ENCODE measurements at places on chromosomes 6 and 20.

DNA sequence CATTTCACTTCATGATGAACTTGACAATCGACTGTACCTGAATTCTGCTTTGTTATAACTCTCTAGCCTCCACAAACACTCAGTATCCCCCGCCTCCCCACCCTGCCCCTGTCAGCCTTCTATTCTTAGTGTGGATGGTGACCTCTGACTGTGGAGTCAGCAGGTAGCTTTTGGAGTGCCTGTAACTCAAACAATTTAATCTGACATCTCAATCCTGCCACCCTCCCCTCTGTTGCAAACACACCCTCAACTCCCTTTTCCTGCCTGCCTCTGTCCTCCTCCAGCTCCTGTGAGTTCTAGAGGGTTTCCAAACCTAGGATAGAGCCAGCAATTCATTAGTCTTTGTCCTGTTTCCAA is 20.3 kb downstream of the DAAM2 start:
- no peak for DNase-seq

DNA sequence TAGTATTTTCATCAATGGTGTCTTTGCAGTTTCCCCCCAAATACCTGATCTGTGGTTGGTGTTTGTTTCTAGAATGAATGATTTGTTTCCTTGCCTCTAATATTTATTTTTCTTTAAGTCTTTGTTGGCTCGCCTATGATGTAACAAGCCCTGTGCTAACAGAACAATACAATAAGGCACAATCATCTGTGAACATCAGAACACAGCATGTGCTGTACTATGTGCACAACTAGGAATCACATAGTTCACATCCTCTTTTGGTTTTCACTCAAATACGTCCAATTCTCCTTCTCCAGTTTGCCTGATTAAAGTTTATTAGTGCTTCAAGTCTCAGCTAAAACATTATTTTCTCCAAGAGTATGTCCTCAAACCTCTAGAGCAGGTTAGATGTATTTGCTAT is 613.1 kb downstream of the EPHA7 start:
- no peak for DNase-seq

DNA sequence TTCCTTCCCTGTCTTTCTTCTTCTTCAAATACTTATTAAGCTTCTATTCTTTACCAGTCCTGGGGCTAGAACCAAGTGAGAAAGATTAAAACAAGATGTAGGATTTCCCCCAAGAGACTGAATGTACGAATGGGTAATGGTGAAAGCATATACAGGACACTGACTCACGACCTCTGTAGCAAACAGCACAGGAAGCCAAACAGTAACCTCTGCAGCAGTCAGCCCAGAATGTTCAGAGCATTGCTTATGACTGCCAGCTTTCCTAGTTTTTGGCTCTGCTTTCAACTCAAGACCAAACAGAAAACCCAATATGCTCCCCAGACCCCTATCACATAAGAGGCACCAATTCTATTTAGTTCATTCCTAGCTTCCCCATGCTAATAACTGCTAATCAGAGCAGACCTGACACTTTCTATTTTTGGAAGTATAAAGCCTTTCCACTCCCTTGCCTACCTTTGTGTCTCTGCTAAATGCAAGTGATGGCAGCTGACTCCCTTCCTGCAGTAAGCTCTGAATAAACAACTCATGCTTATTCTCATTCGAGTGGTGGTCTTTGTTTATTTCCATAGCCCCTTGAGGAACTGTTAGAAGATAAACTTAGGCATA is 690.6 kb downstream of the EPM2A start:
- DNase-seq = peak; percentile 7

GRCh38 chr20:23668477-23668951 is 20.3 kb downstream of the CST4 start:
- DNase-seq = peak; percentile 69

GRCh38 chr6:119040229-119040628 is 38.2 kb downstream of the FAM184A start:
- DNase-seq = no peak

DNA sequence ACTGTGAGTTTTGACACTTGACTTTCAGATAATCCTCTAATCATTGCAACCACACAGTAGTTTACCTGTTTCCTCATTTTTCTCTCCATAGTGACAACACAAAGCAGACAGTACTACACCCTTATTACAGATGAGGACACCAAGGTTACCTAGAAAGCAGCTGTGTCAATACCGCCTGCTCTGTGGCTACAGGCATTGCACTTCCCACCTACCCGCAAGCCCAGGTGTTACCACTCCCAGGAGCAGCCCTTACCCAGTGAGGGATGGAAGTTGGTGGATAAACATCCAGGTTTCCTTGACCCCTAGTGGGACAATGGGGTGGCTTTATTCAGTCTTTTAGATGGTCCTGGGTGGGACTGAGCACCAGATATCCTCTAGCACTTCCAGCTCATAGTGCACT is 503.6 kb downstream of the PTPRT start:
- no peak for DNase-seq

- DNase-seq = no peak
These were observed 102.1 kb upstream of the TMEM181 start for GRCh38 chr6:158457616-158458278.

- no peak for DNase-seq
These were observed 718.9 kb downstream of the EPHA7 start for GRCh38 chr6:92700411-92700810.

GRCh38 chr6:112382778-112383177 is 35.6 kb downstream of the RFPL4B start:
- DNase-seq = no peak
